ENCODE measurements at places on chromosomes 7 and 10.
A peak's percentile ranks its signal among the peaks of the same experiment; 100 is the strongest.

DNA sequence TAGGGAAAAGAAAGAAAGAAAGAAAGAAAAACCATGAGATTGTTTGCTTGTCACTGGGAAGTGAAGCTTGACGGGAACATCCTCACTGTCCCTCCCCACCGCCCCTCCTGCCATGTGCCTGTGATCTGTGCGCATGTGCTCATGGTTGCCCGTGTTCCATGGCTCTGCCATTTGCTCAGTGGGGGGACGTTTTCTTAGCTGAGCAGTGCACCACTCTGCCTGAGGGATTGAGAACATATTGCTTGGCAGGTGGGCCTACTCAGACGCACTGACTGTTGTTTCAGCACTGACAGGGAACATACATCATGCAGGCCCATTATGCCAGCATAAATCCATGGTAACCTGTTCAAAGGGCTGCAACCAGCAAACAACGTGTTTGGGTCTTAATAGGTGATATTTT is 747.9 kb upstream of the GALNT17 start:
- no peak for DNase-seq

DNA sequence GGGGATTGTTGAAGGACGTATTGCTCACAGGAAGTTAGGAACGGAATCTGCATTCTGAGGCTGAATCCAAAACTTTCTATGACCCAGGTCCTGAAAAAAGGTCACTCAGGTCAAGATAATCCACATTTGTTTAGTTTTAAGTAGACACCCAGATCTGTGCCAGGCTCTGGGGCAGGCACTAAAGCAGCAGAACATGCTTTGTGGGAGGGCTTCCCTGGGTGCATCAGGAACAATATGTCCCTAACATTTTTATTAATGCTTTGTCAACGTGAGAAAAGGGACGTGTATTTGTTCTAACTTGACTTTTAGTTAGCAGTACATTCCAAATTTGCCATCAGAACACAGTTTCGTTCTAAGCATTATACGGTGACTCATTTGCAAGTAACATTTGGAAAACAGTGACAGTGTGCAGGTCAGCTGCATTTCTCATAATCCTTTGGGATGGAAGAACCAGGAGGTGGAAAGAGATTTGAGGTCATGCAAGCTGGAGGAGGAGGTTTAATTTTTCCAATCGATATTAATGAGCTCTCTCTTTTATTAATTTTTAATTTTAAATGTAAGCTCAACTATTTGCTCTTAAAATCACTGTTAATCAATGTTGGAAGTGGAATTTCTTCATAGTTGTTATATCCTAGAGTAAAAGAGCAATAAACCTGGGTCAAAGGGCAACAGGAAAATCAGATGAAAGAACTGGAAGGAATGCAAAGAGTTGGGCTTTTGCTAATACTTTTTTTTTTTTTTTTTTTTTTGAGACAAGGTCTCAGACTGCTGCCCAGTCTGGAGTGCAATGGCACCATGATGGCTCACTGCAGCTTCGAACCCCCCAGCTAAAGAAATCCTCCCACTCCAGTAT is 35.0 kb downstream of the TAS2R41 start:
- DNase-seq = no peak

- no peak for DNase-seq
These were observed 121.5 kb upstream of the SH2B2 start for GRCh38 chr7:102165136-102165535.

GRCh38 chr10:59057345-59057744 is 119.1 kb upstream of the PHYHIPL start:
- DNase-seq = no peak

GRCh38 chr7:33832271-33832721 is 73.0 kb upstream of the BMPER start:
- peak; percentile 90 for DNase-seq

DNA sequence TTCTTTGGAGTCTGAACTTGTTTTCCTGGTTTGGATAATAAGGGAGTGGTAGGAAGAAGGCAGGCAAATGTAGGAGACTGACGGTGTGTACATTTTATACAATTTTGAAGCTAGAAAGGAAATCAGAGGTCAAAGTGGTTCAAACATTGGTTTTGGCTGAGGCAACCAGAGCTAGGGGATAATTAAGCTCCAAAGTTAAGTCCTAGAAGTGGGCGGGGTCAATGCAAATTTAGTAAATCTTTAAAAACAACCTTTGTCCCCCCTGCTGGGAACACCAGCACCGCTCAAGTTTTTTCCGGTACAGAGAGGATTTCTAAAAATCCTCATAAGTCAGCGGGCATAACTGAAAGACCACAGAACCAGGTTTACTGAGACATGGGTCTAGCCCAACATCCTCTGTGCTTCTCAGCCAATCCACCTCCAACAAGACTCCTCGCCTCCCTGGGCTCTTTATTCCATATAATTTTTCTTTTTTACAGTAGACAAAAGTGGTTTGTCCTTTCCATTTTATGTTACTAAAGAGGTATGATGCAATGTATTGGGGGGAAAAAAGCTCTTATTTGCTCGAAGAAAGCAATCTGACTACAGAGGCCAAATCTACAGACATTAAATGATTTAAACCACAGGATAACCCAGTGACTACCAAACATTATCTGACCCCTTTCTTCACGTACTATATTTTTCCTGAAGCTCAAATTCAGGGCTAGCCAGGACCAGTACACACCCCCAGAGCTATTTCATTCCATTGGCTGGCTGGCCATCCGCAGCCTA is 1.6 kb downstream of the GLUD1 start:
- no peak for DNase-seq

DNA sequence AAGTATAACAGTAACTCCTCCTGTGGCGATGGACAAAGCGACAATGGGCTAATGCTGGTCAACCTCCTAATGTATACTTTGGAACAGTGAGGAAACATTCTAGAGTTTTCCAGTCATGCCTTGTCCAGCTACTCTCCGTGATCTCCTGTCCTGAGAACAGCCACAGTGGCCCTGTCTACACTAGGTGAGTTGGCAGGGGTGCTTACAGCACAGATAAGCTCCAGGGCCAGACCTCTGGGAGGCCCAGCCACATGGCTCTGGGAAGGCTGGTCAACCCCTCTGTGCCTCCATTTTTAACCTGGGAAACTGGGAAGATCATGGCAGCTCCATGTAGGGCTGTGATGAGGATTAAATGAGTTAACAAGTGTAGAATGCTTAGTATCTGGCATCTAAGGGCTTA is 57.0 kb downstream of the CLEC2L start:
- DNase-seq = no peak

- DNase-seq = no peak
These were observed 1.9 kb downstream of the CRYGN start for GRCh38 chr7:151437866-151438516.

DNA sequence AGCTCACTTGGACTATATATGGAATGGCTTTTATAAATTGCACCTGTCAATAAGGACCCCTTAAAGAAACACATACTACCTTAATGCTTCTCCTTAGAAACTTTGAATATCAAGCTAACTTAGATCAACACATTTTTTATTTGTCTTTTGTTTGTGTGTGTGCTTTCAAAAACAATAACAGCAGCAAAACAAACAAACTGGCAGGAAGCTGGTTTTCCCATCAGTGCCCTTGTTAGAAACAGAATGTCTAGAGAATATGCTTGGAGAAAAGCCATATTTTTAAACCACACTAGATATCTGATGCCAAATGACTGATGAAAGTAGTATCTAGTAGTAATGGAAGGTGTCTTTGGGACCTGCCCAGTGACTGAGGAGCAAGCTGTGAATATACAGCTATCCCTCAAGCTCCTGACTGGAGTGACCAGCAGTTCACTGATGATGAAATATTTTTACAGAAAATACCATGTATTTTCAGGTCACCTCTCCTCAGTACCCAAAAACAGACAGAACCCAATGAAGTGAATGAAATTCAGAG is 1.0 kb downstream of the PDE1C start:
- DNase-seq = no peak

GRCh38 chr10:98349508-98349922 is 65.5 kb downstream of the PYROXD2 start:
- DNase-seq = no peak

DNA sequence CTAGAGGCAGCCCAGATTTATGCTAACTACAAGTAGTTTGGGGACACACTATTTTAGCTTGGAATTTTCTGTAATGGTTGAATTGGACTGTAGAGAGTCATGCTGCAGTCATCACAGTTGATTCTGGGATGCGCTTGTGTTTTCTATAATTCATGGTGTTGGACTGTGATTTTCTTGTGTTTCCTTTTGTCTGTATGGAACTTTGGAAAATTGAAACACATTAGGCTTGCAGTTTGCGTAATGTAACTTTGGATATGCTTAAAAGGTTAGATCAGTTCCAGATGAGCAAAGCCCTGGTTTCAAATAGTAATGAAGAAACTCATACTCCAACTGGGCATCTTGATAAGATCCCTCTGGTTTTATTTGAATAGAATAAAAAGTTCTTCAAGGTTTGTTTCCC is 502.2 kb downstream of the ARL4A start:
- no peak for DNase-seq

DNA sequence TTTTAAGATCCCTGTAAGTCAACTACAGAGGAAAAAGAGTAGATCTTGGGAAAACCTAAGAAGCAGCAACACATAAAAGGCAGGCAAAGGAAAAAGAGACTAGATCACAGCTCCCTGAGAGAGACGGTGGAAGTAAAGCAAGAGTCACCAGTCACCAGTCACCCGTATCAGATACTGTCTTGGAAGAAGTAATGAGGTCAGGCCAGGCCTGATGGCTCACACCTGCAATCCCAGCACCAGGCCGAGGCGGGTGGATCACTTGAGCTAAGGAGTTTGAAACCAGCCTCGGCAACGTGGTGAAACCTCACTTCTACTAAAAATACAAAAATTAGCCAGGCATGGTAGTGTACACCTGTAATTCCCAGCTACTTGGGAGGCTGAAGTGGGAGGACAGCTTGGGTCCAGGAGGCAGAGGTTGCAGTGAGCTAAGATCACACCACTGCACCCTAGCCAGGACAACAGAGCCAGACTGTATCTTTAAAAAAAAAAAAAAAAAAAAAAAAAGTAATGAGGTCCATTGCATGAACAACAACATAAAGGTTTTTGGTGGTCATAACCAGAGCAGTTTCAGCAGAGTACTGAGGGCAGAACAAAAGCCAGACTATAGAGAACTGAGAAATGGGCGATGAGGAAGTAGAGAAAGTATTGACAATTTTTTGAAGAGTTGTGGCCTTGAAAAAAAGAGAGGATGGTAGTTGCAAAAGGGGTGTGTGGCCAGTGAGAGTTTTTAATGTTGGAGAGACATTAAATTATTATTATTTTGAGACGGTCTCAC is 16.9 kb downstream of the ZNF713 start:
- no peak for DNase-seq

- no peak for DNase-seq
These were observed 28.6 kb downstream of the CTTNBP2 start for GRCh38 chr7:117844678-117845077.

Data from WERI-Rb-1 (cell line).